ENCODE measurements at places on chromosomes 5 and 9.

DNA sequence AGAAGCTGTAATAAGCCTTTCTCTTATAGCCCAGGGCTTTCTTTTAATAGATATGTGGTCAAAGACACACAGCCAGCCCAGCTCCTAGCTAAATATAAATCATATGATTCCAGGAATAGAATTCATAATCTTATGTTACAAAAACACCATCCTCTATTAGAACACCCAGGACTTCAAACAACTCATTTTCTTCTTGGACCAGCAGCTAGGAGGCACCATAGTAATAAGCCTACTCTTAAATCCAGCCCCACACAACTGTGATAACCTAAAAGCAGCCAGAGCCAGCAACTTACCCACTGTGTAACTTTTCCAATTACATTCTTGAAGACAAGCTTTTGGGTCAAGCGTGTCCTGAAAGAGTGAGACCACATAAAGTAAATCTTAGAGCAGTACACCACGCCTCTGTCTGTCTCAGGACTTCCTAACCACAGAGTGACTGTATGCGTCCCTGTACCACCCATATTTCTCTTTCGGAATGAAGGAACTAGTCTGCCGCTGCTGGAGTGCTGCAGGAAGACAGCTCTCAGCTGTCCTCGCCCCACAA is 223.8 kb downstream of the TLE1 start:
- DNase-seq: no peak

- no peak for DNase-seq
Measured at GRCh38 chr9:113921396-113921925, 45.4 kb downstream of the ZNF618 start.

DNA sequence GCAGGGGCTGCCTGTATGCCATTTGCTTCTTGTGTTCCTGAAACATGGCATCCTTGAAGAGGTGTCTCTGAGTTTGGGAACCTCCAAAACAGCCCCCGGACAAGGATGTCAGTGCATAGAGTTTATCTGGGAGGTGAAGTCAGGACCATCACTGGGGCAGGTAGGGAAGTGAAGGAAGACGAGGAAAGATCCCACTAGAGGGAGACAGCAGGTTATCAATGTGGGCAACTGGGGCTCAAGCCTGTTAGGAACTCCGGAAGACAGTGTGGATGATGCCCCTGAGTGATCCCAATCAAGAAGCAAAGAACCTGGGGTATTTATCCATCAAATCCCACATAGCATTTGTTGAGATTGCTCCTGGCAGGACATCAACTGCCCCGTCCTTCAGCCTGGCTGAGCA is 233.1 kb downstream of the AGTPBP1 start:
- DNase-seq: no peak

GRCh38 chr9:133436681-133437080 is 14.5 kb downstream of the ADAMTS13 start:
- DNase-seq: no peak

DNA sequence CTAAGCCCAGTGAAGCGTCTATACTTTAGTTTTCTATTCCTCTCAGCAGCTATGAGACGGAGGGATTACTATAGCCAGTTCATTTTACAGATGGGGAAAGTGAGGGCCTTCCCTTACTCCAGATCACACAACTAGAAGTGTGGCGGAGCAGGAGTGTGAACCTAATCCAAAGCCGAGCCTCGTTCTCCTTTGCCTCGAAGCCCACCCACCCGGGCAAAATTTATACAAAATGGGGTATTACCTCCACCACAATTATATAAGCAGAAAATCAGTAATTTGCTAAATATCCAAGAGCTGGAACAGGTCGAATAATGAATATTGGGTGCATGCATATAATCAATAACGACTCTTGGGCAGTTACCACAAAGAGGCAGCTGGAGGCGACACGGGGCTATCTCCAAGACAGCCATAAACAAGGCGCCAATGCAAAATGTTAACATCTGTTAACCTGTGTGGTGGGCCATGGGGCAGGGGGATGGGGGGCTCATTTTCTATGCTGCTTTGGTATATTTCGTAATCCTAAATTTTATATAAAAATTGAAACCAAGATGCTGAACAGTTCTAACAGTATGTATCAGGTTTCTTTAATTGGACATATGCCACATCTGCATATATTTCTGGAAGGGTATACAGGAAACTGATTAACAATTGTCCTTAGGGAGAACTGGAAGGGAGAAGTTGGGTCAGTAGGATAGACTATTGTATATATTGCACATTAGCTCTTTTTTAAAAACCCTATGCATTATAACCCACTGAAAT is 1.2 kb upstream of the RNF44 start:
- no peak for DNase-seq

- no peak for DNase-seq
Measured at GRCh38 chr5:24065779-24066178, 558.4 kb downstream of the PRDM9 start.

- DNase-seq: no peak
Measured at GRCh38 chr9:130933114-130934046, 5.7 kb downstream of the FIBCD1 start.

DNA sequence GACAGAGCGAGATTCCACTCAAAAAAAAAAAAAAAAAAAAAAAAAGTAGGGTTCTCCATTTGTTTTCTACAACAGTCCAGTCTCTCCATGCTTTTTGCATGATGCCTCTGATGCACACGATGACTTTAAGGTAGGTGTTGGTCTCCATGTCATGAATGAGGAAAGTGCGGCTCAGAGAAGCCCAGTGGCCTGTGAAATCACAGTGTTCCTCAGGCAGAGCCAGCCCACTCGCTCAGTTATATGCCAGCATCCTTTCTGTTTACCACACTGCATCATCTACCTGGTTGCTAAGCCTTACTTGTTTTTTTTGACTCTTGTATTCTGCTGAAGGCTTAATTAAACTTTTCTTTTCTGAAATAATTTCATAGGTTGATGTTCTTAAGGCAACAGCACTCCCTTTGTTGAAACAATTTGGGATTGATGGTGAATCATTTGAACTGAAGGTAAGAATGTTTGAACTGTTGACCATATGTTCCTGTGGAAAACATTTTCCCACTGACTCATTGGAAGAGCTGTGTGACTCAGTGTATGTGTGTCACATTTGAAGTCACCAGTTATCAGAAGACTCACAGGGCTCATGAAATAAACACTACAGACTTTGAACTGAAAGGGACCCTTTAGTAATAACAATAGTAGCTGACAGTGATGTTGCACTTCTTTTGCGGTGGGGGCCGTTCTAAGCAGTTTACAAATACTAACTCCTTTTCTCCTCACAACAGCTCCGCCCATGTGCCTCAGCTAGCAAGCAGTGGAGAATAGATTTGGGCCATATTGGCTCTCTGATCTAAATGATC is 40.2 kb downstream of the RCL1 start:
- DNase-seq: no peak

Measured in anterior cingulate cortex (tissue), 58 donors.